NT2/D1 (cell line): ENCODE measurements at places on chromosomes 6 and 20.

DNA sequence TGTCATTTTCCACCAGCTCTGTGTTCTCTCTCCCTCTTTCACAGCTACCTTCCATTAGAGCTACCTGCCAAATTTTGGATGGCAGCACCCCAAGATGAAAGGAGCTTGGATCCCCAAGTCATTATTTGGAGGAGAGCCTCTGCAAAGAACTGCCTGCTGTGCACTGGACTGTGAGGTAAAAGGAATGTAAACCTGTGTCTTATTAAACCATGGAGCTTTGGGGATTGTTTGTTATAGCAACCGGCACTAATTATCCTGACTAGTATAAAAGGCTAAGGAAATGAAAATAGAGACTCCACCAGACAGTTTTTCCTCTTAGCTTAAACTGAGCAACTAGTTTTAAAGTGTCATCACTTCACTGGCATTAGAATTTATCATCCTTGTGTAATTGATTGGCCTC lies 191.6 kb upstream of the DTNBP1 start:
- no peak for DNase-seq

- no peak for DNase-seq
These were observed 68.9 kb downstream of the ZNF217 start for GRCh38 chr20:53524589-53525312.

DNA sequence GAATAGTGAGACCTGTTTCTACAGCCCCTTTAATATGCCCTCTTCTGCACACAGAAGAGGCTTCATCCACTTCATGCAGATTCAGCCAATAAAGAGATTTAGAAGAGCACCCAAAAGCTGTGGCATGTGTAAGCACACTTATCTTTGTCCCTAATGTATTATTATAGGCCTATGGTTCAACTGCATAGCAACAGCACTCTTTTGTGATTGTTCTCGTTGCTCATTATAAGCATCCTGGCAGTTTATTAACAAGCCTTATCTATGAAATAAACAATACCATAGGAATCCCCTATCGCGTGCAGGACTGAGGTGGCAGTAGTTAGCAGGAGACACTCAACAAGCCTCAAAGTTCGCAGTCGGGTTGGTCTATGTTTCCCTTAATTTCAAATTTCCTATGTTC lies 138.5 kb upstream of the BEND6 start:
- no peak for DNase-seq

GRCh38 chr6:27177485-27178406 lies 69.8 kb upstream of the PRSS16 start:
- DNase-seq: peak; percentile 44

- DNase-seq: no peak
These were observed 9.4 kb upstream of the CCN2 start for GRCh38 chr6:131960371-131961133.
